ENCODE measurements at places on chromosomes 2 and 18.

GRCh38 chr2:187037310-187037709, 188.3 kb upstream of the ZSWIM2 start:
- DNase-seq = no peak

GRCh38 chr18:57856557-57857280, 53.6 kb upstream of the ATP8B1 start:
- no peak for DNase-seq

DNA sequence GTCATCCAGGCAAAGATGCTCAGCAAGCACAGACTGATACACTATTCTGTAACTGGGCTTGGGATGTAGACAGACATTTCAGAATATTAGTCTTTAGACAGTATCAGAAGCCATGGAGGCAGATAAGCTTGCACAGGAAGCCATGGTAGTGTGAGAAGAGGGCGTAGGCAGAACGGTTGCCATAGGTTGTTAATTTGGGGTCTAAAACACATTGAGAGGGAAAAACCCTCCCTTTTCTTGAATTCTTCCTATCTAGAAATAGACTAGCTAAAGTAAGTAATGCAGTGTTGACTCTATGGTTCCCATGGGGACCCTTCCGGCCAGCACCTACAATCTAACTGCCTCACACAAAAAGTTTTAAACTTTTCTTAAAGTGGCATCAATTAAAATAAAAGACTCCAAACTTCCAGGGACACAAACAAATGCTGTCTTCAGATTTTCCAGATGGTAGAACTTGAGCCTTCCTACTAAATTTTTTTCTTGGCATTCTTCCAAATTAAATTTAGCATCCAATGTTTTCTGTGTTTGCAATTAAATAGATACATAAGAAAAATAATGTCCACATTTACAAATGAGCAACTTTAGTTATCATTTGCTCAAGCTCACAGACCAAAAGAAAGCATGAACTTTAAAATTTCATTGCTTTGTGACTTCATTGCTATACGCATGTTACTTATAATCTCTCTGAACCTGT, 1.9 kb downstream of the PRKRA start:
- no peak for DNase-seq

DNA sequence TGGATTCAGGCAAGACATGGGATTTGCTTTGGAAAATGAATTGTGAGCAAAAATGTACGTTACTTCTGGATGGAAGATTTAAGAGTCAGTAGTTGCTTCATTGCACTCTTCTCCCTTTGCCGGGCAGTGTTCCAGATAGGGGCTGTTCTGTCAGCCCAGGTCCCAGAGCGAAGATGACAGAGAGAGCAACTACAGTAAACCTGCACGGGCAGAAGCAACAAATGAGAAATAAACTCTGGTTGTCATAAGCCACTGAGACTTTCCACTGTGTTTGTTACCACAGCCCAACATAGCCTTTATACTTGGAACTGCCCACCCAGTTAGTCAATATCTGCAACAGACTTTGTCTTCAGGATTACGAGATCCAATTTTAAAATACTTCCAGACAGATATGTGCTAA, 83.3 kb downstream of the CACNB4 start:
- DNase-seq = no peak

GRCh38 chr2:204110751-204111516, 174.4 kb downstream of the ICOS start:
- DNase-seq = no peak

- DNase-seq = no peak
Measured at GRCh38 chr2:78682781-78683180, 342.7 kb upstream of the REG3G start.

DNA sequence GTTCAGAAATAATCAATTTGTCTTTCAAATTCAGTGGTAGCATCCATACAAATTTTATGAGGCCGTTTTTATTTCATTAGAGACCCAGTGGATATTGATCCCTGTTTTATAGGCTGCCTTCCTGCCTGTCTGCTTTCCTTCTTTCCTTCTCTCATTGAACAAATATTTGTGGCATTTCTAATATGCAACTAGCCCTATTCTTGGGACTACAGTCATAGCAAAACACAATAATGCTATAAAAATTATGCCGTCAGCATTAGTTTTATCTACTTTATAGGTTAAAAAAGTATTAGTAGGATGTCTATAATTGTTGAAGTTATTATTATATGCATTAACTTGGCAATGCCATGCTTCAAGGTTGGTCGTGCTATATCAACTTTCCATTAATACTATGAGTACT, 2037.8 kb upstream of the LRRTM1 start:
- DNase-seq = no peak

- no peak for DNase-seq
Measured at GRCh38 chr2:75612108-75612861, 34.3 kb upstream of the MRPL19 start.

GRCh38 chr18:57989536-57989935, 54.5 kb upstream of the NEDD4L start:
- no peak for DNase-seq

- DNase-seq = no peak
Measured at GRCh38 chr2:123513351-123513750, 511.7 kb upstream of the CNTNAP5 start.

DNA sequence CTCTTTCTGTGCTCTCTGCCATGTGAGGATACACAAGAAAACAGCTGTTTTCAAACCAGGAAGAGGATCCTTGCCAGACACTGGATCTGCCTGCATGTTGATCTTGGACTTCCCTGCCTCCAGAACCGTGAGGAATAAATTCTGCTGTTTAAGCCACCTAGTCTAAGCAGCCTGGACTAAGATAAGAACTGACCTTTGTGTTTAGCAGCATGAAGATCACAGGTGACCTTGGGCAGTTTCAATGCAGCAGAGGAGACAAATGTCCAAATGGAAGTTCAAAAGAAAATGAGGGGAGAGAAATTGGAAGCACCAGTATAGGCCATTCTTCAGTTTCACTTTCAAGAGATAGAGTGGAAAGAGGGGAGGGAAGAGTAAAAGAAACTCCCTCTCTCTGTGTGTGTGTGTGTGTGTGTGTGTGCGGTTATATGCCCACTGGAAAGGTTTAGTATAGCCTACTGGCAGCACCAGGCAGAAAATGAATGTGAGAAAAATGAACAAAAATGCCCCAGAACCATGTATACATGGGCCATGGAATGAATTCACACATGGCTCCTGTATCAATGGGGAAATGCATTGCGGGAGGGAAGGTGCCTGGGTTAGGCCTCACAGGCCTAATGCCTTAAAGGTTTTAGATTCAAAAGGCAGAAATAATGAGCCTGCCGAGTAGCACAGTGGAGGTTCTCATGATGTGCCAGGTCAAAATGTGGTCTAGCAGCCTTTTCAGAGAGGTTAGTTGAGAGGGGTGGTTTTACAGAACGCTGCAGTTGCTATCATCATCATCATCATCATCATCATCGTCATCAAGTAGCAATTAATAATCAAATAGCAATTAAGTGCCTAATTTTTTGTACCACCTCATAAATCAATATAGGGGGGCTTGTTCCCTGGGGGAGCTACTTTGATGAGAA, 1.1 kb upstream of the CERS6 start:
- DNase-seq = no peak

DNA sequence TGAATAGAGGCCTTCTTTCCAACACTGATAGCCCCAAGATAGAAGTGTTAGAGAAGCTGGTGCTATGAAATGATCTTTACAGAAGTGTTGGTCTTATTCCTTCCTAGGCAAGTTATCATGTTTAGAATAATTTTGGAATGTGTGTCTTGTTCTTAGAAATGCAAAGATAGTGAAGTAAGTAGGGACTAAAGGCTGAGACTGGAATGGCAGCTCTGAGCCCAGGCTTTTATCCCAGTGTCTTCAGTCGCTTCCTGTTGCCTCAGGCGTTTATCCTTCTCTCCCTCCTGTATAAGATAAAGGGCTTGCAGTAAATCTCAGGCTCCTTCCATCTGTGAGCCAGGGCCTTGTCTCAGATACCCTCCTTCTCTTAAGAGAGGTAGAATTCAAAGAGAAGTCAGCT, 218.1 kb downstream of the TPGS2 start:
- DNase-seq = no peak

- DNase-seq = no peak
Measured at GRCh38 chr2:122652670-122653069, 897.2 kb downstream of the TSN start.

DNA sequence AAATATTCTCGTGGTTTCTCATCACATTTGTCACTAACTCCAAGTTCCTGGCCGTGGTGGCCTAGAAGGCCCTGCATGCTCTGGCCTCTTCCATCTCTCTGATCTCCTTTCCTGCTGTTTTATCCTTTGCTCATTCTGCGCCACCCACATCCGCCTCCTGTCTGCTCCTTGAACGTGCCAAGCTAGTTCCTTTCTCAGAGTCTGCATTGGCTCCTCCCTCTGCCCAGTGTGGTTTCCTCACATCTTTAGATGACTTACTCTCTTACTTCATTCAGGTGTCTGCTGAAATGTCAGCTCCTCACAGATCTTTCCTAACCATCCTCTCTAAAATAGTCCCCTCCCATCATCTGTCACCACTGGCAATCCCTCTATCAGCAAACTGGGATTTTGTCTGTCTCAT, 158.6 kb upstream of the RBMS1 start:
- DNase-seq = no peak

- no peak for DNase-seq
Measured at GRCh38 chr2:172323256-172323655, 104.1 kb upstream of the ITGA6 start.

DNA sequence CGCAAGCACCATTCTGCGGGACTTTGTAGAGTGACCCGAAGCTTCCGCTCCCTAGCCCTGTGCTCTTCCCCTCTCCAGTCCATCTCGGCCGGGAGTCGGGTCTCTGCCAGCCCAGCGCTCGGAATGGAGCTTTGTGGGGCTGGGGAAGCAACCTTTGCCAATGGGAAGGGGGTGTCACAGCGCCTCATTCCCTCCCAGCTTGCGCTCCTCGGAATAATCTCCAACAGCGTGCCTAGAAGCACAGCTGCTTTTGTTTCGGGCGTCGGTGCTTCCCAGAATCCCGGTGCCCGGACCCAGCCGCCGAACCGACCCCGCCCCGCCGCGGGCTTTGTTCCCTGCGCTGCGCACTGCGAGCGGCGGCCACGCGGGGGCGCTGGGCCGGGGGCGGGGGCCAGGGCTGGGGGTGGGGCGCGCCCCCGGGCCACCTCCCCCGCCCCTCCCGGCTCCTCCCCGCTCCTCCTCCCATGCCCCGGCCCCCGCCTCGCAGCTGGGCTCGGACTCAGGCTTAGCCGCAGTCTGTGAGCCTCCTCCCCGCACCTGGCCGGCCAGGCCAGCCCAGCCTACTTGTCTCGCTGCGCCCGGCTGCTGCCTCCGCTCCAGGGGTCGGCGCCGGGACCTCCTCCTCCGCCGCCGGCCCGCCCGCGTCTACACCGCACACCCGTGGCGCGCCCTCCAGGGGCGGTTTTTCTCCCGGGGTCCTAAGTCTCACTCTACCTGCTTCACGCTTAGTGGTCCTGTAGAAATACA, 77.7 kb upstream of the SMAD2 start:
- DNase-seq = no peak

DNA sequence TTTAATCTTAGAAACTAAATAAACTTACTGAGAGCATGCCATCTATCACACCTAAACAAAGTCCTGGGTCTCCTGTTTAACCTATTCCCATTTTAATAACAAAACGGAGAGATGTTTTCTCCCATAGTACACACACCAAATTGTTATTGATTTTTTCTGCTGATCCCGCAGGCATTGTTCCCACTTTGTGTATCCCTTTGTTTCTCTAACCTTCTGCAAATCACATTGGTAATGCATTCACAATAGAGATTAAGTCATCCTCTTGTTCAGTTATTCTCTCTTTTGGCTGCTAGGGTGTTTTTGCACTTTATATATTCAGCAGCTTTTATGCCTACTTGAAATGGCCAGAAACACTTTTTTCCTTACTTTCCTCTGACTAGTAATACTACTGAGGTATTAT, 1071.9 kb upstream of the CDH2 start:
- no peak for DNase-seq

- peak; percentile 52 for DNase-seq
Measured at GRCh38 chr2:7835151-7835550, 846.7 kb upstream of the ID2 start.

DNA sequence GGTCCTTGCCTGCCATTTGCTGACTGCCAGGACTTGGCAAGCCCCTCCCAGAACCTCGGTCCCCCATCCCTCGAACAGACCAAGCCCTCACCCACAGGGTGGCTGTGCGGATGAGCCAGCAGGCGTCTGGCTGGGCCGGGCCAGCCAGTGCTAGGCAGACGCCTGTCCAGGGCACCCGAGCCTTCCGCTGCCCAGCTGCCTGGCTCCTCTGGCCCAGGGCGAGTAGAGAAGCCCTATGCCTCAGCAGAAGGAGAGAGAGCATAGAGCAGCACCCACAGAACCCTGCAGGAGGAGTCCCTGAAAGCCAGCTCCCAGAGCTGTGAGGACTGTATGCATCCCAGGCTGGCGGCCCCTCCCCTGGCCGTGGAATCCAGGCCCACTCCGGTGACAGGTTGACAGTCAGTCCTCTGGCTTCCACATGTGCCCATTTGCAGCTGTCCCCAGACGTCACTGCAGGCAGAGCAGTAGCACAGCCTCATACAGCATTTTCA, 62.1 kb upstream of the GLI2 start:
- DNase-seq = no peak

GRCh38 chr18:36780748-36781147, 48.1 kb downstream of the TPGS2 start:
- no peak for DNase-seq

DNA sequence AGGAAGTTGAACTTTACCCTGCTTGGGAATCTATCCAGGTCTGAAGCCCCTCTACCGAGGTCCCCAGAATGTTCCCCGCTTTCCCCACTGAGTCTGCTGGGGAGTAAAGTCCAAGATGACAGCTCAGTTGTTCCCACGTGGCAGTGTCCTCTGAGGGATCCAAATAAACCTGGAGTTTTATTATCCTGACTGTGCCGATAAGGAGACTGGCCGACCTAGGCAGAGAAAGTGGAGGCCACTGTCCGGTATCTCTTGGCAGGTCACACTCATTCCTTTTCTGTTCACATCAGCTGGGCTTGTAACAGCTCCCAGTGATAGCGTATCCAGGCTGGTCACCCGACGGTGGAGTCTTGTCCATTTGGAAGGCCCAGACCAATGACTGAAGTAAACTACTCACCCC, 27.5 kb upstream of the C18orf32 start:
- no peak for DNase-seq

DNA sequence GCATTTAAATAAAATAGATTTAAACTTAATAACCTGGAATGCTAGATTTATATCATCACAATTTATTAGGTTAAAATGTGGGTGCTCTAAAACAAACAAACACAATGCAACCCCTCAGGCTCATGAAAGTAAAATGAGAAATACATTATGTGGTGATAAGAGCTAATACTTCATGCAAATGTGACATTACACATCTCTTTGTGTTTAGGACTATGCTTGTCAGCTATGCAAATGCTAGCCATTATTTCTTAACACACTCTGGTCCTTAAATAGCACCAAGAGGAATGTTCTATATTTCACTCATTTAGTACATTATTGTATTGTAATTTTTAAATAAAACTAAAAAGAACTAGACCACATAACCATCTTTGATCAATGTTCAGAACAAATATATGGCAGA, 627.6 kb downstream of the DPP10 start:
- DNase-seq = no peak

- DNase-seq = no peak
Measured at GRCh38 chr2:5851410-5851809, 159.2 kb downstream of the SOX11 start.

- DNase-seq = no peak
Measured at GRCh38 chr2:241853651-241854341, 4.9 kb downstream of the PDCD1 start.

- DNase-seq = no peak
Measured at GRCh38 chr2:165563468-165564225, 94.1 kb downstream of the CSRNP3 start.

GRCh38 chr2:32489061-32489460, 132.2 kb downstream of the BIRC6 start:
- no peak for DNase-seq

- DNase-seq = no peak
Measured at GRCh38 chr18:7931763-7932162, 364.6 kb downstream of the PTPRM start.
